AG04450 (cell line): ENCODE measurements at places on chromosomes 2 and 18.

- no peak for DNase-seq
Observed at GRCh38 chr18:79677221-79677620, 2.4 kb upstream of the CTDP1 start.

- no peak for DNase-seq
Observed at GRCh38 chr2:177667626-177668025, 275.1 kb downstream of the AGPS start.

GRCh38 chr2:37418956-37419355 lies 74.5 kb downstream of the QPCT start:
- DNase-seq: peak; percentile 15

- DNase-seq: peak; percentile 29
Observed at GRCh38 chr2:72289283-72289682, 141.6 kb upstream of the CYP26B1 start.

DNA sequence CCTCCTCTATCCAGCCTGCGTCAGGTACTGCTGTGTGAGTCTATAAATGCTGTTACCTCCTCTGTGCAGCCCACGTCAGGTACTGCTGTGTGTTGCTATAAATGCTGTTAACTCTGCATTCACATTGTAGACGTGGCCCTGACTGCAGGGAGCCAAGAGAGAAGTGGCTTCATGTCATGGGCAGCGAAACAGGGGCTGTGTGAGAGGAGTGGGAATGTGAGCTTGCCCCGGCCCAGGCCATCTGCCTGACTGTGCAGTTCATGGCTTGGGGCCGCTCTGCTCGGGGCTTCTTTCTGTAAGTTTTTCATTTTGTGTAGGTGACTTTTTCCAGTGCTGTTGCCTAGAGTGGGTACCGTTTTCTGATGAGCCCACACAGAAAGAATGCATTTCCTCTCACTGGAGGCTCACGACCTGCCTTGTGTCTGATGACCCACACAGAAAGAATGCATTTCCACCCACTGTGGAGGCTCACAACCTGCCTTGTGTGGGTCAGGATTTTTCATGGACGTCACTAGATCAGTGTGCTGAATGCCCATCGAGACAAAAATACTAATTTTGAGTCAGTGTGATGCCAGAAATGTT lies 104.5 kb downstream of the SNTG2 start:
- DNase-seq: peak; percentile 85

- no peak for DNase-seq
Observed at GRCh38 chr2:65876114-65876513, 443.7 kb upstream of the SPRED2 start.

- no peak for DNase-seq
Observed at GRCh38 chr2:240990266-240990529, 8.2 kb upstream of the SNED1 start.

DNA sequence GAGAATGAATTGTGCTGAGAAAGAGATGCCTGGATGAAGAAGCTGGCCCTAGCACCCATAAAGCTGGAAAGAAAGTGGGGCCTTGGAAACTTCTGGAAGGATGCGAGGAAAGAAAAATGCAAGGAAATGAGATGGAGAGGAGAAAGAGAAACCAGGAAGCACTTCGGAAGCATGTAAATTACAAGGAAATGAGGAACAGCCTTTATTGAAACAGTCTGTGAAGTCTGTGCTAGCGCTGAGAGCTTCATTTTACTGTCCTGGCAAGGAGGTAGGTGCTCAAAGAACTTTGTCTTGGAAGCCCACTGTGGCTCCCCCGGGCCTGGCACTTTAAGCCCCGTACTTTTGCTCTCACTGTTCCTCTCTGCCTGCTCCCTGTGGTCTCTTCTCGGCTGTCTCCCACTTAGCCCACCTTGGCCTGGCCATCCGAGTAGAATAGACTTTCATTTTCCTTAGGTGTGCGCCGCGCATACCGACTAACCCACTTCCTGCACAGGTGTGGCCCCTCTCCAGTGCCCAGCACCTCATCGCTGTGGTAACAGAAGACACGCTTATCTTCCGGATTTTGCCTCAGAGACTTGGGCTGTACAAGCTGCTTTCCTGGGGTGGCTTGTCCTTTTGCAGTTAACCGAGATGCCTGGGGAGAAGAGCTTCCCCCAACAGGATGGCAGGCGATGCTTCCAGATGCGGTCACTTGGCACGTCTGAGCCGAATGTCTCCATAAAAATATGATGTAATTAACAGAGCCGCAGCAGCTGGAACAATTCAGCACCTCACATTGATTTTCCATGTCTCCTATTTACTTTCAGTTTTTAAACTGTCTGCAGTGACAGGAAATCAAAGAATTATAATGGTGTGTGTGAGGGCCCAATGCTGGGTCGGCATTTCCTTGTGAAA lies 199.6 kb downstream of the HRH4 start:
- no peak for DNase-seq

DNA sequence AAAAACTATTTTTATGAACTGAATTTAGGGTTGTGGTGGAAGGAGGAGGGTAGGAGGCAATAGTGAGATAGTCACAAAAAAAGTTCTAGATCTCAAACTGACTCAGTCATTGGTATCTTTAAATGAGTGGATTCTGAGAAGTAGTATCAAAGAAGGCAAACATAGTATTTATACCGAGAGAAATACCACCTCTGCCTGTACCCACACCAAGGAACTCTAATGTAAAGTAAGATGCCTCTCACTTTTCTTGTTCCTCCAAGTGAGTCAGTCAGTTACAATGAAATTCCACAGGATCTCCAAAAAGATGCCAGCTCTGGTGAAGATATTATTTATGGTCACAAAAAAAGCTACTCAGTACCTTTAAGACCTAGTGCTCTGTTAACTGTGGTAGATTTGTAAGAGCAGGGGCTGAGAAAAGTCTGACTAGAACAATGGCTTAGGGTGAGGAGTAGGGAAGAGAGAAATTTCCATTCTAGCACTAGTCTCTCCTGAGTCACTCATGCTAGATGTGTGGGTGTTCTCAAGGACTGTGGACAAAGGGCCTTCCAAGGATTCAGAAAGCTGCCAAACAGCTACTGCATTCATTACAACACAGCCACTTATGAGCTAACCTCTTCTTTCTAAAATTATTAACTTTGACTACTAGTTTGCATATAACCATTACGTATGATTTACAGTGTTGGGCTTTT lies 36.3 kb downstream of the YWHAQ start:
- peak; percentile 50 for DNase-seq

DNA sequence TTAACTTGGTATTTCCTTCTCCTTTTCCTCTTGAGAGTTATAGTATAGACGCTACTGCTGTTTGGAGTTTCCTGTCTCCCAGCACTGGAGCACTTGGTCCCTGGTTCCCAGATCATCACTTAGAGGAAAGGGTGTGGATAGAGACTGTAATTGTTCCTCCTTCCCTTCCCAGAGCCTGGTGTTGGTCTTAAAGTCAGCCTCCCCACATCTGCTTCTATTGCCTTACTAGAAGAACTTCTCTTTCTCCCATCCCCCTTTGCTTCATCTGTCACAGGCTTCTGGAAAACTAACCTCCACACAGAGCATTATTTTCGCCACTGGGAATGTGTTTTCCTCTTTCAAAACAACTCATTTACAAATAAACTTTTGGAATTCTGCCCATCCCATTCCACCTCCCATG lies 131.0 kb downstream of the CCDC85A start:
- no peak for DNase-seq

DNA sequence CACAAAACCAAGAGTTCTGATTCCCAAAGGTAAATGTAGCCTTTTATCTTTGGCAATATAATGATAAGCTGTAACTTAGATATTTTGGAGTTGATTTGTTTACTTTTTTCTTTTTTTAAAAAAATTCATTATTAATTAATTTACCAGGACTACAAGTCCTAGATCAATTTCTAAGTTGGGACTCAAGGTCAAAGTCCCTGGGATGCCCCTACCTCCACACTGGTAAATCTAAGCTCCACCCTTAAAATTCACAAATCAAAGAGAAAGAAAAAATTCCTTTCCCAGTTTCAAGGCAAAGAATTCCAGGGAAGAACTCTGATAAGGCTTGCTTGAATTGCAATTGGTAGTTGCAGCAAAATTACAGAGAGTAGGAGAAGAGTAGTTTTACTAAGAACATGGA lies 71.3 kb downstream of the MDH1 start:
- DNase-seq: no peak

GRCh38 chr2:151085181-151085611 lies 176.5 kb downstream of the RBM43 start:
- DNase-seq: no peak

DNA sequence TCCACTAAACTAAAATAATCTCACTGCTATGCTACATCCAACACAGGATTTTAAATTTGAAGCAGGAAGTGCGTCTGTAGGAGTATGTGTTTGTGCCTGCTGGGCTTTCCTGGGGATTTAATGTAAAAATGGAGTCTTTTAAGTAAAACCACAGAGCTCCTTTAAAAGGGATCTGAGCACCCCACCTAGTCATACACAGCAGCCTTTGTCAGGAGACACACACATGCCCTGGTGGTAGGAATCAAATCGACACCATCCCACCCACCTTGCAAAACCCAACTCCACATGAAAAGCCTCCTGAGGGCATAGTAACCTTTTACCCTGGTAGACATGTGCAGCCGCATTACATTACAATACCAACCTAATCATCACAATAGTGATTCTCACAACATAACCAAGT lies 29.1 kb downstream of the UXS1 start:
- no peak for DNase-seq

- DNase-seq: no peak
Observed at GRCh38 chr2:119416299-119416923, 15.2 kb upstream of the TMEM37 start.

DNA sequence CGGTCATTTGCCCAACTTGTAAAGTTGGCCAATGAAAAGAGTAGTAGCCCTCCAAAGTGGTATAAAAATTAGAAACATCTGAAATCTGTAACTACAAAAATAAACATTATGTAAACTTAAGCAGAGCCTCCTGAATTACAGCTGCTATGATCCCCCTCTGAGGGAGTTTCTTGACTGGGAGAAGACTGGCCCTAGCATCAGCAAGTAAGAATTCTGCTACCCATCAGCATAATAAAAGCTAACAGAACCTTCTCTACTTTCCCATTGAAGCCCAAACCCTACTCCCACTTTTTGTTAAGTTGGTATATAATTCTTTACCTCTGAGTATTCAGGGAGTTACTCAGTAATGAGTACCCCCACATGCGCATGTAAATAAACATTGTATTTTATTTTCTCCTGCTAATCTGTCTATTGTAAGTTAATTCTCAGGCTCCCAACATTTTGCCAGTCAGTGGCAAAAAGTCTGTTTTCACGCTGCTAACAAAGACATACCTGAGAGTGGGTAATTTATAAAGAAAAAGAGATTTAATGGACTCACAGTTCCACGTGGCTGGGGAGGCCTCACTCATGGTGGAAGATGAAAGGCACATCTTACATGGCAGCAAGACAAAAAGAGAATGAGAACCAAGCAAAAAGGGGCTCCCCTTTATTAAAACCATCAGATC lies 71.3 kb downstream of the MYL12B start:
- no peak for DNase-seq

DNA sequence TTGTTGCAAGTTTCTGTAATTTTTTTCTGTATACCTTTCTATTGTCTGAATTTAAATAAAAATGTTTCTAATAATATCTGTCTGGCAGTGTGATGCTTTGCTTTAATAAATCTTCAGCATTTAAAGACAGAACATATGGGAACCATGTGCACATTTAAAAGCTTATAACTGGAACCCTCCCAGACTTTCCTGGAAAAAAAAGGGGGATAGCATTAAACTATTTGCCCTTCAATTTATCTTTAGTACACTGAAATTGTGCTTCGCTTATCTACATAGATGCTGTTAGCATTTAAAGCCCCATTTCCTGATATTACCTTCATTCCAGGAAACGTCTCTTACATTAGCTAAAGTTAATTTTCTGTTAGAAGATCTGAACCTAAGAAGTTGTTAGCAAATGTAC lies 64.6 kb downstream of the ZC3H6 start:
- no peak for DNase-seq

DNA sequence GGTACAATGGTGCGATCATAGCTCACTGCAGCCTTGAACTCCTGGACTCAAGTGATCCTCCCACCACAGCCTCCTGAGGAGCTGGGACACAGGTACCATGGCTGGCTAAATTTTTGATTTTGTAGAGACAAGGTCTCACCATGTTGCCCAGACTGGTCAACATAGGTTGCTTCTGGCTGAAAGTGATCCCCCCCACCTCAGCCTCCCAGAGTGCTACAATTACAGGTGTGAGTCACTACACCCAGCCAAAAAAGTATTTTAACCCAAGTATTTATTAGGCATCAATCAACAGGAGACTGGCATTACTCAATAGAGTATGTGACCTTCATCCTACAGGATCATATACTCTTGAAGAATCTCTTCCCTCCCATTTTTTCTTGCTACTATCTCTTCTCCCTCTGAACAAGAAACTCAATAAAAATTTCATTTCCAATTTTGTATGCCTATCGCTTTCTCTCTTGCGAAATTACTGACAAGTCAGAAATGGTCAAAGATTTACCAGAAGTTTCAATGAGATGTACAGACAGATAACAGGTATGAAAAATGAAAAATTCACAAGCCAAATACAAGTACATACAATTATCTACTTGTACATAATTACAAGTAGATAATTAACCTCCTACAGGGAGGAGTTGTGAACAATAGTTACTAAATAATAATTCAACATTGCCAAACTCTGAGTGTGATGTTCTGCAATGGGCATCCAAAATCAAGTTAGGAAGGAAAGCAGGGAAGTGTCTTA lies 34.9 kb upstream of the CCNT2 start:
- no peak for DNase-seq

- no peak for DNase-seq
Observed at GRCh38 chr2:119219873-119220272, 3.8 kb upstream of the STEAP3 start.

DNA sequence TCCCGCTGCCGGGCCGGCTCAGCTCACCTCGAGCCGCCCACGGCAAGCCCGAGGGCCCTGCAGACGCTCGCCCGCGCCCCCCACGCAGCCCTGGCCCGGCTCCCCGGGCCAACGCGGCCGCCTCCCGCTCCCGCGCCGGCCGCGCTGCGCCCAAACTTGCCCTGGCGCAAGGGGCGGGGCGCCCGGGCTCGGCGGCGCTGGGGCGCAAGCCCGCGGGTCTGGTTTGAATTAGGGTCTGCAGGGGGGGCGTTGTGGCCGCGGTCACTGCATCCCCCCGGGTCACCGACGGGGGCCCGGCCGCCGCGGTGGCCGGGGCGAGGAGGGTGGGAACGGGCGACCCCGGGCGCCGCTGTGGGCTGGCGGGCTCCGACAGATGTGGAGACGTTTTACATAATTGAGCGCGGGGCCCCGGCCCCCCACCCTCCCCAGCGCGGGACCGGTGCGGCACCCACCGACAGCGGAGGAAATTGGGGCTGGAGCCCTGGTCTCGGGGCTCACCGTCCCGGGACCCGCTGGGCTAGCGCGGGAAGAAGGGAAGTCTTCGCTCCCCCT lies 690 bp downstream of the SDC1 start:
- no peak for DNase-seq

DNA sequence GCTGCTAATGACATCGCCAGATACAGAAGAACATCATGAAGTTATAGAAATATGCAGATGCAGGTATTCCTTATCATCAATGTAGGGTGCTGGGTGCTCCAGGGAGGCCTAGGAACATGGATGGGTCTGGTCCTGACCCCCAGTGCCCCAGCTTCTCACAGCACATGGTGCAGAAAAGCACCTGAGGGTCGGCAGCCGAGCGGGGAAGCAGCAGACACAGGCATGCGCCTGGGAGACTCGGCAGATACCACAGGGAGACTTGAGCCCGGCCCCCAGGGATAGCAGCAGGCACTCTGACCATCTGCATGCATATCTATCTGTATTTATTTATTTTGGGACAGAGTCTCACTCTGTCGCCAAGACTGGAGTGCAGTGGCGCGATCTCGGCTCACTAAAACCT lies 43.2 kb downstream of the TMEM18 start:
- DNase-seq: no peak

GRCh38 chr18:9535430-9535991 lies 60.2 kb downstream of the RALBP1 start:
- peak; percentile 86 for DNase-seq

- DNase-seq: no peak
Observed at GRCh38 chr2:30275256-30275655, 43.9 kb downstream of the LBH start.
